Skin of body (tissue), 3 donors: ENCODE measurements at places on chromosomes 2 and 18. TPM values are rescaled to one million over a fixed set of nuclear protein-coding genes. Genes with fewer than 3 reads are reported as not detected.

GRCh38 chr18:55853268-55853667 lies 265.3 kb upstream of the TCF4 start:
- no peak for DNase-seq

GRCh38 chr18:23131693-23132319 lies 3.5 kb upstream of the CABLES1 start:
- DNase-seq, result peak; percentile 26

DNA sequence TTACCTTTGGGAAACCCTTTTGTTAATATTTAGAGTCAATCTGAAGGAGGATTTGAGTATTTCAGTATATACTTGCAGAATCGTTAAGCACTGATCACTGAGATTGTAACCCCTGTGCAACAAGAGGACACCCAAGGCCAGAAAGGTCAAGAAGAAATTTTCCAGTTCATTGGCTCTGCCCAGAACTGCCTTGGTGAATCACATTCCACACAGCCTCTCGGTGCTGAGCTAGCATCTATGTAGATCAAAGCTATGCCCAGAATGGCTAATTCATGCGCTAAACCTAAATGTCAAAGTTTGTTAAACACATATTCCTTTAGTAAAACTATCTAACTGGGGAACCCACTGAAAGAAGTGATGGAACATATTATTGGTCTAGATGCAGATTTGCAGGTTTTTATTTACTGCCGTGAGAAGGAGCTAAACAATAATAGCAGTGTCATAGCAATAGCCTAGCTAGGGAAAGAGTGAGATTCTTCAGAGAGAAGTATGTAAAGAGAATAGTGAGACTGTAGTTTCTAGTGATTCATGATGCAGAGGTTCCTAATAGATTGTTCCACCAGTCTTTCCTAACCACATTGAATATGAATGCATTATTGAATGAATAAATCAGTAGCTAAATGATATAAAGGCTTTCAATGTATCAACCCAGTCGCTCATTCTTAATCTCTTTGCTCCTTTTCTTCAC lies 423.2 kb upstream of the CRIM1 start:
- DNase-seq, result no peak

GRCh38 chr2:136008205-136008865 lies 22.9 kb upstream of the DARS1 start:
- DNase-seq, result no peak

- DNase-seq, result no peak
Measured at GRCh38 chr2:209682646-209683045, 89.0 kb upstream of the UNC80 start.

Gene GREB1
- 2.7 TPM for total RNA-seq

Gene CNDP1
- 0.10 TPM for total RNA-seq

DNA sequence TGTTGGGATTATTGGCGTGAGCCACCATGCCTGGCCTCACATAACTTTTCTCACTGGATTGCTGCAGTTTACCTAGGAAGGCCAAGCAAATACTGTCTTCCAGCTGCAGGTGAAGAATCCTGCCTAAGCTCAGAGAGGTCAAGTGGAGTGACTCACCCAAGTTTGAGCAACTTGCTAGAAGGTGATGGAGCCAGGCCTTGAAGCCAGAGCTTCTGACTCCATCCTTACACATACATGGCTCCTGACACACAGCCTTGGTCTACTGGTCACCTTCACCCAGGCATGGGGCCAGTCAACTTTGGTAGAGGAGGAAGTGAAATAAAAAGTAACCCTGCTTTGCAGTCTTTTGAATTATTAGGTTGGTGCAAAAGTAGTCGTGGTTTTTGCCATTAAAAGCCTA lies 93.5 kb downstream of the VWA3B start:
- no peak for DNase-seq

- no peak for DNase-seq
Measured at GRCh38 chr18:41199212-41199611, 755.8 kb upstream of the PIK3C3 start.

- DNase-seq, result peak; percentile 96
Measured at GRCh38 chr2:66434679-66435548, at the start of gene MEIS1. MEIS1 (plus strand) TSS chr2:66435125; CDS start chr2:66435857, 732 bp downstream.
